ENCODE measurements at places on chromosomes 6 and 20.

GRCh38 chr6:88704980-88705379 is 258.4 kb downstream of the RNGTT start:
- no peak for DNase-seq

DNA sequence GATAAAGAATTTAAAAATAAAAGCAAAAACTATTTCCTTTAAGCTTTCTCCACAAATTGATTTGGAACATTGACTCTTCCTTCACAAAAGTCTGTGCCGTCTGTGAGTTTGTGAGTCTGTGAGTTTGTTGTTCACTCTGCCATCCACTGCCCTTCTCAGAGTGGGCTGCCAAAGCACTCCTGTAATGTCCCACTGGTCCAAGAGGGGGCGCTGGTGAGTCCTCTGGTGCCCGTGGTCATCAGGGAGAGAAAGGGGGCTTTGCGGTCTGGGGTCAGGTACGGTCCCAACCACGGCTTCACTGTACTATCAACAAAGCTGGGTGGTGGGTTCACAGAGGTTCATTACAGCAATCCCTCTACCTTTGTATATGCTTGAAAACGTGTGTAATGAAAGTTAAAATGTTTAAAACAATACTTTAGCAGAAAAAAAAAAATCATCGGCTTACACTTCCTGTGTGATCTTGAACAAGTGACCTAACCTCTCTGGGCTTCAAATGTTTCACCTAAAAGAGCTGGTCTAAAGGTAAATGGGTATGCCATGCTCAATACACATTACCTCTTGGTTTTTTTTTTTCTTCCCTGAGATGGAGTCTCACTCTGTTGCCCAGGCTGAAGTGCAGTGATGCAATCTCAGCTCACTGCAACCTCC is 5.6 kb upstream of the ANKRD60 start:
- peak; percentile 9 for DNase-seq

- DNase-seq = no peak
Measured at GRCh38 chr20:5718896-5719595, 31.2 kb upstream of the SHLD1 start.

DNA sequence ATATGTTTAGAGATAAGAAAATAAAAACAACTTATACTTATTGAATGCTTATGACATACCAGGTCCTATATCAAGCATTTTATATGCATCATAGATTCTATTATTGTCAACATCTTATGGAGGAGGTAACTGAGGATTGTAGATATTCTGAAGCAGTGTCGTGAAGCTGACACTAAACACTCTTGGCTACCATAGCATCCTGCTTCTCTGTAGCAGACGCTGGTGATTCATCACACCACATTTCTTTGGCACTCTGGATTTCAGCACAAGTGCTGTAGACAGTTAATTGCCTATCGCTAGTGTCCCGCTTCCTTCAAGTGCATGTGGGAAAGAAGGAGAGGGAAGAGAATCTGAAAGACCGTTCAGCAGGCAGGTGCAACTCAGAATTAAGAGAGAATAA is 317.1 kb downstream of the PLCB1 start:
- no peak for DNase-seq

DNA sequence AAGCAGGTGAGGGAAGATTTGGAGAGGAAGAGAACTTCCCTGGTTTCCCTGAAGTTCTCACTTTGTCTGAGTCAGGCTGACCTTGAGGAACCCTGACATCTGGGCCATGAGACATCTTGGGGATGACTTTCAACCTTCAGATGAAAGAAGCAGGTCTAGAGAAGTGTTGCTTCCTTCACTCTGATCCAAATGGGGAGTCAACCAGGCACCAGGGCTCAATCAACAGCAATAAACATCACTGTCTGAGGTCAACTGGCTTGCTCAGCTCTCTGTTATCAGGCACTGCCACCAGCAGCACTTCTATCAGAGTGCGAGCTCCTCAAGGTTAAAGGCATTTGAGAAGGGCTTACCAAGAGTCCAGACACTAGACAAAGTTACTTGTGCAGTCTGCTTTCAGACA is 6.3 kb downstream of the ACOT8 start:
- DNase-seq = no peak

All from stimulated activated CD8-positive, alpha-beta memory T cell treated with anti-CD3 and anti-CD28 coated beads, Interleukin-4, amount 100 ng/mL, for 1 hour (primary cell).